ENCODE measurements at places on chromosomes 6 and 20. TPM values are rescaled to one million over a fixed set of nuclear protein-coding genes. Genes with fewer than 3 reads are reported as not detected.

Gene OVOL2
- polyA plus RNA-seq, result not detected

Gene C20orf141
- polyA plus RNA-seq, result 1.2 TPM

DNA sequence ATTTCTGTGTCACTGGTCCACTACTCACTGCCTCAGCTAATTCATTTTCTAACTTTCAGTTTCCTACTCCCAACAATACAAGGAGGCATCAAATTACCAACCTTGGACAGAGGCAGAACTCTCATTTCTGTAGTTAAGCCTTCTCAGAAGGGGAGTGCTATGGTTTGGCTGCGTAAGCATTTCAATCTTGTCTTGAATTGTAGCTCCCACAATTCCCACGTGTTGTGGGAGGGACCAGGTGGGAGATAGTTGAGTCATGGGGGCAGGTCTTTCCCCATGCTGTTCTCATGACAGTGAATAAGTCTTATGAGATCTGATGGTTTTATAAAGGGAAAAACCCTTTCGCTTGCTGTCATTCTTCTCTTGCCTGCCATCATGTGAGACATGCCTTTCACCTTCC is 22.9 kb downstream of the HLA-DRA start:
- DNase-seq, result no peak

DNA sequence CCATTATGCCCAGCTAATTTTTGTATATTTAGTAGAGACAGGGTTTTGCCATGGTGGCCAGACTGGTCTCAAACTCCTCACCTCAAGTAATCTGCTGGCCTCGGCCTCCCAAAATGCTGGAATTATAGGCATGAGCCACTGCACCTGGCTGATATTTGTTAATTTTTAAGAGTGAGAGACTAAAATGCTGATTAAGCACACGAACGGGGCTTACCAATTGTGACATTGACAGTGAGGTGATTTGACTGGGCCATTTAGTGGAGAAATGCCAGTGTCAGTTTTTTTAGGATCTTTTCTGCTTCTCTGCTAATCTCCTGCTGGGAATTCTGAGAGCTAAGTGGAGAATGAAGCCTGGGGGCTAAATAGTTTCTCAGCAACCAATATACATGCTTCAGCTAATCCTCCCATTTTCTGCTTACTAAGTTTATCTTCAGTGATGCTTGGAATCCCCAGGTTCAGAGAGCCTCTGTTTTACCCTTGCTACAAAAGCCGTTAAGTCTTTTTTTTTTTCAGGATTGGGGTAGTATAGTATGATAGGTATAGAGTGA is 9.8 kb upstream of the DEFB123 start:
- no peak for DNase-seq

DNA sequence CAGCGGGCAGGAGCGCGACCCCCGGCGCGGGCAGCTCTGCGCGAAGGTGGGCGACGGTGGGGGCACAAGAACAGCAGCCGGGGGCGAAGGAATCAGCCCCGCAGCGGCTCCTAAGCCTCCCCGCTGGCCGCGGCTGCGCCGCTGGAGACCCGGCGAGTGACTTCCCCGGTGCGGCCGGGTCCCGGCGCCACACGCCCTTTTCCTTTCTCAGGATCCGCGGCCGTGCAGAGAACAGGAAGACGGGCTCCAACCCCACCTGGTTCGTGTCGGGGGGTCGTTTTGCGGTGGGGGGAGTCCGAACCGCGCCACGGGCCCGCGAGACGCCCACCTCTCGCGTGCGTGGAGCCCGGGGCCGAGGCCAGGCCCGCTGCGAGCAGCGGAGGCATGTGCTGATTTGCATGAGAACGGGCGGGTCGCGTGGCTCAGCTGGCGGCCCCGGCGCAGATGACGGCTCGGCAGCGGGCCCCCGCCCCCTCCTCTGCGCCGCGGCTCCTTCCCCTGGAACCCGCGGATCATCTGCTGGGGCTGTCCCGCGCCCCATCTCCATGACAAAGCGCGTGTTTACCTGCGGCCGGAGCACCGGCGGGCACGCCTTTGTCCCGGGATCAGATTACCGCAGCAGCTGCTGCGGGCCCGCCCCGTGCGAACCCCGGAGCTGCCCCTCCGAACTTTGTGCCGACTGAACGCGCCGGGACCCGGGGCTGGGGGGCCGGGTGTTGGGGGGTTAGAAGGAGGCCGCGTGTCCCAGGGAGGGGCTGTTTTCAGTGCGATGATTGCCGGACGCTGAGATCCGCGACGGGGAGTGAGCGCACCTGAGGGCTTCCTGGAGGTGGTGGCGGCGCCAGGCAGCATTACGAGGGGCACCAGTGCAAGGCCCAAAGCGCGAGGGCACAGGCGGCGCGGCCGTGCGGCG is 4.9 kb upstream of the DLL1 start:
- peak; percentile 78 for DNase-seq

DNA sequence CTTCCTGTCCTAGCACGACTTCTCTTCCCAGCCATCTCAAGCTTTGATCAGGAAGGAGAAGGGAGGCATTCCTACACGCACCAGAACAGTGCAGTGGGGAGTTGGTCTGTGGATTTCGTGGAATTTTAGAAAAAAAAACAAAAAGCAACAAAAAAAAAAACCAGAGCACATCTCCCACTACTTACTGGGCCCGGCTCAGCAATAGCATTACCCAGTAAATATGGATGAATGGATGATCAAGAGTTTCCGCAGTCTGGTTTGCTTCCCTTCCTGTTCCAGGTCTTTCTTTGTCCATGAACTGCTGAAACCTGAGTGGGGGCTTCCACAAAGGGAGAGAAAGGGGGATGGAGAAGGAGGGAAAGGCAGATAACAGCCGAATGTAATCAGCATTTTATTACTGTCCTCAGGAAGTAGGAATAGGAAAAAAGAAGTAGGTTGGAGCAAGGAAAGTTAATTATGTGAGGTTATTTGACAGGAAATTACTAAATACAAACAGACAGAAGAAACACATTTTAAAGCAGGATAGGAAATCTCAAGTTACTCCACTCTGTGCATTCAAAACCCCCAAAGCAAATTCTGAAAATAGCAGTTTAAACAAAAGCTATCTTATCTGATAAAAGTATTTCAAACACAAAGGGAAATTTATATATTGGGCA is 349.0 kb downstream of the PRL start:
- peak; percentile 31 for DNase-seq

DNA sequence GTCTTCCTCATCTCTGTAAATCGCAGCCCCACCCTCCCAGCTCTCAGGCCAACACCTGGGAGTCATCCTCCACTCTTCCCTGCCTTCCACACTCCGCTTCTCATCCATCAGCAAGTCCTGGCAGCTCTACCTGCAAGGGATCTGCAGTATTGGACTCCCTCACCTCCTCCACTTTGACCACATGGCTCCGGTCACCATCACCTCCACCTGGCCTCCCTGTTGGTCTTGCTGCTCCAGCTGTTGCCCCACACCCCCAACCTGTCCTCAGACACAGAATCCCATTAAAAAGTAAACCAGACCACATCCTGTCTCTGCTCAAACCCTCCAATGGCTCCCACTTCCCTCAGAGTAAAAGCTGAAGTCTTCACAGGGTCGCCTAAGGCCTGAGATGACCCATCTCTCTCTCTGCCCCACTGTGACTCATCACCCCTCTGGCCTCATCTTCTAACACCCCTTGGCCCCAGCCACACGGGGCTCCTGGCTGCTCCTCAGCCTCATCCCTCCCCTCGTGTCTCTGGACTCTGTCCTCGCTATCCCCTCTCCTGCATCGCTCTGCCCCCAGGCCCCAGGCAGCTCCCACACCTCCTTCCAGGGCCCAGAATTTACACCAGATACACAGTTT is 185.1 kb upstream of the SULF2 start:
- peak; percentile 44 for DNase-seq

DNA sequence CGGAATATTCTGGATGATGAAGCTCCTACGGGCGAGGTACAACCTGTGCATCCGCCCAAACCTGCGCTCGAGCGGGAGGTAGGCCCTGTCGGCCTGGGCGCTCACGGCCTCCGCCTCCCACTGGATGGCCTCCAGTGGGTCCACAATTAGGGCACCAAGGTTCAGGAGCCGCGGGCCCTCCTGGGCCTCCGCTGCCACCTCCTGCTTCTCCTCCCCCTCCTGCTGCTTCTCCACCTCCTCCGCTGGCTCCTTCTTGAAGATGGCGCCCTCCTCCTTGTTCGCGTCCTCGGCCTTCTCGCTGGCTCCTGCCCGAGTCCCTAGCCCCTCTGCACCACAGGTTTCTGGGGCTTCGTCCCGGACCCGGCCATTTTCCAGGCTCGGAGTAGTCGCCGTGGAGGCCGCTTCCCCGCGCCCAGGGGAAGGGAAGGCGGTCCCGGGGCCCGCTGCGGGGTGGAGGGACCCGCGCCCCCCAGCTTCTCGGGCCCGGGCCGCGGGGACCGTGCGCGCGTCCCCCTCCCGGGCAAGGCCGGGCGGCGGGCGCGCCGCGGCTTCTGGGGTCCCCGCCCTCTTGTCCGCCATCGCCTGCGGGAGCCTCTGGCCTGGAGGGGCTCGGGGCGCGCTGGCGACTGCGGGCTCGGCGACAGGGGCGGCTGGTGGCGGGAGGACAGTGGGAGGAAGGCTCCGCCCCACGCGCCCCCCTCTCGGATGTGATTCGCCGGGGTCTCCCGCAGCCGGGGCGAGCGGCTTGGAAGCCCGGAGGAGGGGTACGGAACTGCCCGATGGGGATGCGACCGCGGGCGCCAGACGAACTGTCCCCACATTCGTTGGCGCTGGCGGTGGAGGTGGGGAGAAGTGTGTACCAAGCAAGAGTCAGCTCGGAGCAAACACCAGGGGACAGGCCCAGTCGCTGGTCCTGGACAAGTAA is 17.6 kb downstream of the PLAGL2 start:
- DNase-seq, result peak; percentile 92

DNA sequence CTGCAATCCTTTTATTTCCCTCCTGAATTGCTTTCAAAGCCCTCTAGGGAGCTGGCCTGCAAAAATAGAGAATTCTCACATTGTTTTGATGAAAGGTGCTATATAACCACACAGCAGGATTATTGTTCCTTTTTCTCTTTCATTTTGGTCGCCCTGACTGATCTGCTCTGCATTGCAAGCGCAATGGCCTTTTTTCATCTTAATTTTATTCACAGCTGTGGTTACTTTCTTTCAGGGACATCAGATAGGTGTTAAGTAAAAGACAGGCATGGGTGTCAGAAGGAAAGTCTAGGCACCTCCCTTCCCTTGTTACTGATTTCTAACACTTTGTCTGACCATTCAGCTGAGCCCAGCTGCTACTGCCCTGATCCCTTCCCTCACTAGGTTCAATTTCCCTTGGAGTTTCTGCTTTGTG is 850.5 kb upstream of the MAP3K7 start:
- no peak for DNase-seq
